ENCODE measurements at places on chromosomes 12 and 14.

GRCh38 chr12:38711054-38711453, 194.3 kb downstream of the CPNE8 start:
- no peak for DNase-seq

DNA sequence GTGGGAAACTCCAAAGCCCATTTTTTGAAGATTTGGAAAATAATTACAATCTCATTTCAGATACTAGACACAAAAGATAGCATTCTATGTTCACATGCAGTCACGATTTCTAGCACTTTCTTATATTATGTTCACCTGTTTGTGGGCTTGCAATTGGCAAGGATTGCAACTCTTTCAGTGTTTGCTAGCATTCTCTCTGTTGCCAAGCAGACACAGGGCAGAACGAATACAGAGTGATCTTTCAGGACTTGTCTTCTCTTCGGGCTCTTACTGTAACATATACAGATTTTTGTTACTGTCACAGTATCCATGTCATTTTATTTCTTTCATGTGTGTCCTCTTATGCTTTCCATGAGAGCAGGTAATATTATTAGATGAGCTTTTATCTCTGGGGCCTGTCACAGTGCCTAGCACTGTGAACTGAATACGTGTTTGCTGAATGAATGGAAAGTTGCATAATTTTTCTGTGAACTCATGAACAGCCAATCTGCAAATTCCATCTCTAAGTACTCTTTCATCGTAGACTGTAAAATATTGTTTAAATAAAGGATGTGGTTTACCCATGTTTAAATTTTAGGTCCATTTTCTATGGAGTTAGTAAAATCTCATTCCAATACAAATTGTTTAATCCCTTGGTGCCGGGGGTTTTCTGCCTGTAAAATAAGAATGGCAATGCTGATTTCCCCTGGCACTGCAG, 105.1 kb downstream of the BMP4 start:
- DNase-seq: no peak

DNA sequence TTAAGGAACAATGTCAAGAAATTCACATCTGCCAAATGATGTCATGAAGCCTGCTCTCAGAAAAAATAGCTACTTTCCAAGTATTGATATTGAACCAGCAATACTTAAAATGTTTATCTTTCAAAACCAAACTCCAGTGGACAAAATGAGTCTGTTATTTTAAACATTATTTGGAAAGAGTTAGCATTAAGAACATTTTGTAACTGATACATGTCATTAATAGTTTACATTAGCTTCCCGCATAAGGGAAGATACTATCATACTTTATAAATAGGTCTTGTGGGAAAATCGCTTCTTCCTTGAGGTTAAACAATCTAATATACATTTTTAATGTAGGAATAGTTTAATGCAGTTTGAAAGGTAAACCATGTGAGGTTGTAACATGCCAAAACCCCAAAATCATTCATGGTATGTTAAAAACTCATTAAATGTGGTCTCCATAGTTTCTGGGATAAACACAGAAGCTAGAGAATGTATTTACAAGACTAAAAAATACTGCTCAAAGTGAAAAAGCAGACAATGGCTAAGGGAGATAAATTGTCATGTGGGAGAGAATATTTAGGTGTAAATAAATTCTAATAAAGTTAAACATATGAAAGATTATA, 73.4 kb upstream of the ATP2B1 start:
- no peak for DNase-seq

DNA sequence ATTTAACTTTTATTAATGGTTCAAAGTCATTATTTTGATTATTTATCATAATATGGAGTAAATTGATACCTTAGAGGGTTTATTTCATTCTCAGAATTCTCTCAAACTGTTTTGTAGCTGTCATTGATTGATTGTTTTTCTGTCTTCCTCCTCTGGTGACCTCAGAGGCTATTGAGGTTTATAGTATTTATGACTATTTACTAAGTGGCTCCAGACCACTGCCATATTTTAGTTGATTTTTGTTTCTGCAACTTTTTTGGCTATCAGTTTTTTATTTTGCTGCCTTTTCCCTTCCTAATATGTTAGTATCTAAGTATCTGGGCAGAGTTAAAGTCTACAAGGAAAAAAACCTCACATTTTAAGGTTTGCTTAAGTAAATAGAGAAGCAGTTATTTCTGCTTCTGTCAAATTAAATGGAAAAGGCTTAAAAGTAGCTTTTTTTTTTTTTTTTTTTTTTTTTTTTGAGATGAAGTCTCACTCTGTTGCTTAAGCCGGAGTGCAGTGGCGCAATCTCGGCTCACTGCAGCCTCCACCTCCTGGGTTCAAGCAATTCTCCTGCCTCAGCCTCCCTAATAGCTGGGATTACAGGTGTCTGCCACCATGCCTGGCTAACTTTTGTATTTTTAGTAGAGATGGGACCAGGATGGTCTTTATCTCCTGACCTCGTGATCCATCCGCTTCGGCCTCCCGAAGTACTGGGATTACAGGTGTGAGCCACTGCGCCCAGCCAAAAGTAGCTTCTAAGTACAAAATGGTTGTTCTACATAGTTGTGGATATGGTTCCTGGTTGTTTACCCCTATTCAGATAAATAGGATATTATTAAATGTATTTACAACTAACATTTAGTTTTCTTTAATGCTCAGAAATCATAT, 8.2 kb downstream of the MDM2 start:
- DNase-seq: no peak

DNA sequence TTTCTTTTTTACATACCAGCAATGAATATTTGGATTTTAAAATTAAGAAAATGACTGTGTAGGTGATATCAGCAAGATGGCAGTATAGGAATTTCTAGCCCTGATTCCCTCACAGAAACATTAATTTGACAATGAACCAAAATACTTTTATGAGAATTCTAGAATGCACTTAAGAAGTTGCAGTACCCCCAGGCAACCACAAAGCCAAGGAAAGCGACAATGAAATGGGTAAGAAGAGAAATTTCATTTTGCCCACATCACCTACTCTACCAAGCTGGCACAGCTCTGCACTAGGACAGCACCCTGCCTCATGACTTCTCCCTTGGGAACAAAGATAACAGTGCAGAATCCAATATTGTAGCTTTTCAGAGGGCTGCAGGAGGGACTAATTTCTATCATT, 6.6 kb downstream of the OR9K2 start:
- DNase-seq: no peak

- DNase-seq: no peak
Measured at GRCh38 chr12:48151103-48151771, 6.1 kb downstream of the ASB8 start.

DNA sequence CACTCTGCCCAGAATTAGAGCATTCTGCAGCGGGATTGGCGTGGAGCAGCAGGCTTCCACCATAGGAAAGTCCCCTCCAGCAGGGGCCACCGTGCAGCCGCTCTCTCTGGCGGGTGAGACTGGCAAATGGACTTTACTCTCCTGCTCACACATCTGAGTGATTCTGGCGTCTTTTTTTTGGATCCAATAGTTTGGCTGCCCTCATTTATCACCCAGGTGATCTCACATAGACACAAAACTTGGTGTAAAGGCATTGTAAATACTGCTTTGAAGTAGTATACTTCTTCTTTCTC, 130.3 kb downstream of the TGFB3 start:
- DNase-seq: no peak

- DNase-seq: no peak
Measured at GRCh38 chr12:80858356-80858755, 79.4 kb downstream of the LIN7A start.

DNA sequence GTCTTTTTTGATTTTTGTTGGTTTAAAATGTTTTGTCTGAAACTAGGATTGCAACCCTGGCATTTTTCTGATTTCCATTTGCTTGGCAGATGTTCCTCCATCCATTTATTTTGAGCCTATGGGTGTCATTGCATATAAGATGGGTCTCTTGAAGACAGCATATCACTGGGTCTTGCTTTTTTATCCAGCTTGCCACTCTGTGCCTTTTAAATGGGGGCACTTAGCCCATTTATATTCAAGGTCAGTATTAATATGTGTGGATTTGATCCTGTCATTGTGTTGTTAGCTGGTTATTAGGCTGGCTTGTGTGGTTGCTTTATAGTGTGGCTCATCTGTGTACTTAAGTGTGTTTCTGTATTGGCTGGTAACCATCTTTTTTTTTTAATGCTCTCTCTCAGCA, 139.6 kb downstream of the CEP83 start:
- DNase-seq: no peak

GRCh38 chr12:45338272-45338671, 122.4 kb downstream of the ANO6 start:
- DNase-seq: no peak

GRCh38 chr12:112525426-112525809, 106.7 kb downstream of the PTPN11 start:
- DNase-seq: no peak

DNA sequence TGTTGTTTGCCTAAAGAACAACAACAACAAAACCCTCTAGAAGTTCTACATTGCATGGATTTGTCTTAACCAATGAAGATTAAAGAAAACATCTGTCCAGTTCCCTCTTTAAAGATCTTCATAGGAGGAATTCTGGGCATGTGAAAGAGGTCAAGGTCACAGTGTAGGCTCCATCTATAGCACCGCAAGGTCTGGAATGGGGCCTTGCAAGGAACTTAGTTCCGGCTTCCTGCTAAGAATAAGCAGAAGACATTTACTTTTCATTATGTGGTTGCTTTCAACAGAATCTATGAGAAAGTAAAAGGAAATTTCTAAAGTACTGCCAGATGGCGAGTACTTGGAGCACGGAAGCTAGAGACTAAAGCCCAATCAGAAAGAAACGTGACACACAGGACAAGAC, 57.2 kb upstream of the GNPNAT1 start:
- no peak for DNase-seq

DNA sequence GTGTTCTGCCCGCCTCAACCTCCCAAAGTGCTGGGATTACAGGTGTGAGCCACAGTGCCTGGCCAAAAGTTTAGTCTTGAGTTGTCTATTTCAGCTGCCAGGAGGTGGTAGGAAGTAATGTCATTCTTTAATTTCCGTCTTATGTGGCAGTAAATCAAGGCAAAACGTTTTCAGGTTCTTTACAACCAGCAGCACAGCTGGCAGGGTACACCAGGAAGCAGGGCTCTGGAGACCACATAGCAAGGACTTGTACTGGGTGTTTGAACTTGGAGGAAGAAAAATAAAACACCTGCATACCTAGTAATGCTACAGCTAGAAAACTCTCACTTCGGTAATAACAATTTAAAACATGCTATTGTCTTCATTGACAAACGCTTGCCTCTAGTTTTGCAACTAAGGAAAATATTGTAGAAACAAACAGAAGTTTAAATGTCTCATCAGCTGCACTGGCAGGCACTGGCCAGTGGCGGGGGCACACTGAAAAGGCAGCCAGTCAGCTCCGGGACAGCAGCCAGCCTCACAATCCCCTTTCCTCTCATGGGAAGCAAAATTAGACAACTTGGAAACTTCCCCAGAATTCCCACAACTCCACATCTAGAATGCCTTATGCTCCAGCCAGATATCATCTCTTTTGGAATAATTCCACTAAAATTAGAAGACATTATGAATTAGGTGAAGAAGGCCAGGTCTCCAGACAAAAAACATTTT, 72.2 kb downstream of the CLIP1 start:
- no peak for DNase-seq

GRCh38 chr12:123264642-123265041, 7.0 kb downstream of the CDK2AP1 start:
- DNase-seq: no peak

DNA sequence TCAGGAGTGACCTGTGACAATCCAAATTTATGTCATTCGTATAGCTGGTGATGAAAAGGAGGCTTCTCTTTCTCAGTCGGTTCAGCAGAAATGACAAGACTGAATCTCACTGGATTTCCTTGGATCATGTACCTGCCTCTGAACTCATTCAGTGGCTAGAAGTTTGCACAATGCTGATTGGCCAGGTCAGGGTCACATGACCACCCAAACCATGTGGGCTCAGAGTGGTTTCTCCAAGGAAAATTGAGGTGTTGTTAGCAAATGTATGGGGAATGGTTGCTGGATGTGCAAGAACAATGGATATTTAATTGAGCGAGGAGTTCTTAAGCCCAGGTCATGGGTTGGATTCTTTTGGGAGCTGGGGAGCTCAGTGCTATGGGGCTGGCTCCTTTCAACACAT, 227.5 kb downstream of the AACS start:
- no peak for DNase-seq

GRCh38 chr12:106942775-106943174, 12.9 kb upstream of the TMEM263 start:
- no peak for DNase-seq

GRCh38 chr14:23352506-23353432, at the start of gene SLC22A17:
SLC22A17 (minus strand) TSS chr14:23352887.
- DNase-seq: no peak

DNA sequence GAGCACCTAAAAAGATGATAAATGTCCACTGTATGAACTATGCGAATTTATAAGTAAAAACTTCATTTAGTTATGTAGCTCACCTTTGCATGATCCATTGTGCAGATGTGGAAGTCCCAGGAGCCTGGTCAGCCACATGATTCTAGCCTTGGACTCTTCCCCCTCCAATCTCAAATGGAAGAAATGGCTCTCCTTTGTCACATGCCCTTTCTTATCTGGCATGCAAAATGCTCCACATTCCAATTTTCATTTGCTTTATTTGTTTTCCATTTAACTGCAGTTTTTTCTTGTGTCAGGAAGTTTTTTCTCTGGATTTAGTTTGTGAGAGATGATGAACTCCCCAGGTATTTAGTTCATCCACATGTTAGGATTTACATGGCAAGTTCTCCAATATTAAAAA, 73.8 kb downstream of the DYRK2 start:
- DNase-seq: no peak

- DNase-seq: no peak
Measured at GRCh38 chr12:82507686-82508085, 149.4 kb downstream of the METTL25 start.

GRCh38 chr12:14239350-14239934, 126.0 kb upstream of the ATF7IP start:
- no peak for DNase-seq

DNA sequence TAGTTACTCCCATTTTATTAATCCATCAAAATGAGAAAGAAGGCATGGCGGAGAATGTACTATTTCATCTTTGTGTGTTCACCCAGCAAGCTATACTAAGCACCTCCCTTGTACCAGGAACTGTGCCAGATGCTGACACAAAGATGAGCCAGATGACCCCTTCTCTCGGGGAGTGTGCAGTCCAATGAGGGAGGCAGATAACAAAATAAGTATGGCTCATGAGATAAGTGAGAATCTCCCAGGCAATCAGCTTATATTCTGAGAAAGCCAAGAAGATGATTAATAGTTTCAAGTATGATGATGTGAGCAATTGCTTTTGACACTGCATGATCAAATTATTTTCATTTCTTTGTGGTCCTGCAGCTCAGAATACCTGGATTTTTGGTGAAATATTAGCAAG, 1.3 kb upstream of the TMEM233 start:
- DNase-seq: no peak

- no peak for DNase-seq
Measured at GRCh38 chr12:102958073-102958829, 777 bp downstream of the ASCL1 start.

All from activated CD8-positive, alpha-beta memory T cell treated with anti-CD3 and anti-CD28 coated beads for 48 hours (primary cell).